ENCODE measurements at places on chromosomes 1 and 21.

DNA sequence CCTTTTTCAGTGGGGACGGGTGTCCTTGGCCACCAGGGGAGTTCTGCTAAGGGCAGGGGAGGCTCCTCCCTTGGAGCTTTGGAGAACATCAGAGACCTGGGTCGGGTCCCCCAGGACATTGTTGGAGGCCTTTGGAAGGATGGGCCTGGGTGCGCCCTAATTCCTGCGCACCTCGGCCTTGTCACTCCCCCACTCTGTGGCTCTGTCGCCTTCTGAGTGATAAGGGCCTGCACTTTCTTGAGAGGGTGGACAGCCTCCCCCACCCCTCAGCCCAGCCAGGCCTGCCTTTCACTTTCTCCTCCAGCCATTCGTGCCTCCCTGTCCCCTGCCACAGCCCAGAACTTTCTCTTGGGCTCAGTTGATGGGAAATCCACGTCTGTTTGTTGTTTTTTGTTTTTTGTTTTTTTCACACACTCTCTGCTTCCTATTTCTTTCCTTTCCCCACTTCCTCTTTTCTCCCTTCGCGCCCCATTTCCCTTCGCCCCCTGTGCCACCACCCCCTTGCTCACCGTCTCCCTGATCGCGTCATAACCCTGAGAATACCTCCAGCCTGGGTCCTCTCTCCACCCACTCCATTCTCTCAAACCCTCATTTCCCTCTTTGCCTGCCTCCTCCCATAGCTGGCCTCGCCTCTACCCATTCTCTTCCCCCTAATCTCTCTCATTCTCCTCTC, 85.6 kb downstream of the PAX7 start:
- DNase-seq, result no peak

DNA sequence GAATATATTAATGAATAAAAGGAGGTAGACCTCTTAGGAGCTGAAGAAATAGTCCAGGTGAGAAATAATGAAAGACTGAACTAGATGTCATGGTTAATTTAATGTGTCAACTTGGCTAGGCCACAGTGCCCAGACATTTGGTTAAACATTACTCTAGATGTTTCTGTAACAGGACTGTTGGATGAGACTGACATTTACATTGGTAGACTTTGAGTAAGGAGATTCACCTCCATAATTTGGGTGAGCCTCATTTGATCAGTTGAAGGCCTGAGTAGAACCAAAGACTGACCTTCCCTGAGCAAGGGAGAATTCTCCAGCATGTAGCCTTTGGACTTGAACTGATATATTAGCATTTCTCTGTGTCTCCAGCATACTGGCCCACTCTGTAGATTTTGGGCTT, 49.2 kb upstream of the TACSTD2 start:
- no peak for DNase-seq

- DNase-seq, result no peak
These were observed 188.2 kb upstream of the PLXNA2 start for GRCh38 chr1:208432346-208432745.

GRCh38 chr1:89728381-89728780, 92.5 kb upstream of the LRRC8D start:
- no peak for DNase-seq

GRCh38 chr1:93668951-93669350, 12.7 kb downstream of the BCAR3 start:
- no peak for DNase-seq

DNA sequence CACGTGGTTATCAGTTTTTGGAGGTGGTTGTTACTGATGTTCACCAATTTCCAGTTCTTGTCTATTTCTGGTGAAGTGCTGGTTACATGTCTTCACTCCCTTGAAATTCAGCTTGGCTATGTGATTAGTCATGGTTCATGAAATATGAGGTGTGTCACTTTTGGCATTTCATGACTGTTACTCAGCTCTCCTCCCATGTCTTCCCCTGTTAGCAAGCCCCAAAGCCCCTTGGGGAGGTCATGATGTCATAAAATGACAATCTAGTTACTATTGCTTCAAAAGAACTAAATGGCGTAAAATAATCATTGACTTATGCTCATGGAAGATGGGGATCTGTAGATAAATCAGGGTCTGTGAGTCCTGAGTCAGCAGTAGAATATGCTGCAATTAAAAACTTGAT, 425.1 kb downstream of the SETD4 start:
- DNase-seq, result no peak

GRCh38 chr21:34724857-34725195, 56.0 kb downstream of the CLIC6 start:
- DNase-seq, result no peak

Data from activated T-helper 9 cell treated with anti-CD3 and anti-CD28 coated beads, Interleukin-2, amount 50 U/mL, for 16 hours (primary cell).